ENCODE measurements at places on chromosomes 2 and 18. TPM values are rescaled to one million over a fixed set of nuclear protein-coding genes. Genes with fewer than 3 reads are reported as not detected.

DNA sequence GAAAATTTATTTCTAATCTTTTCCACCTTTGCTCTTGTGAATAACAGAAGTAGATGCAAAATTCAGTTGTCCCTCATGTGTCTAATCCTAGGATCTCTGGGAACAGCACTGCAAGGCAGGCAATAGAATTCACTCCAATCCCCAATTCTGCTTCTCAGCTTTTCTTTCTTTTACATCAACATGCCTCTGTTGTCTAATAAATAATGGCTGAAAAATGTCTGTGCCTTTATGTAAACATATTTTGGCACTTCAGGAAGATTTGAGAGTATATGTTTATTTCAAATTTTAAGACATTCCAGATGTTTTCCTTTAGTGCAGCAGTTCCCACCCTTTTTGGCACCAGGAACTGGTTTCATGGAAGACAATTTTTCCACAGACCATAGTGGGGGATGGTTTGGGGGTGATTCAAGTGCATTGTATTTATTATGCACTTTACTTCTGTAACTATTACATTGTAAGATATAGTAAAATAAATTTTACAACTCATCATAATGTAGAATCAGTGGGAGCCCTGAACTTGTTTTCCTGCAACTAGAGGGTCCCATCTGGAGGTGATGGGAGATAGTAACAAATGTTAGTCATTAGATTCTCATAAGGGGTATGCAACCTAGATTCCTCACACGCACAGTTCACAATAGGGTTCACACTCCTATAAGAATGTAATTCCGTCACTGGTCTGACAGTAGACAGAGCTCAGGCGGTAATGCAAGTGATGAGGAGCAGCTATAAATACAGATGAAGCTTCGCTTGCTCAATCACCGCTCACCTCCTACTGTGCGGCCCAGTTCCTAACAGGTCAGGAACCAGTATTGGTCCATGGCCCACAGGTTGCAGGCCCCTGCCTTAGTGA, 590.3 kb upstream of the CNTNAP5 start:
- DNase-seq = peak; percentile 41

DNA sequence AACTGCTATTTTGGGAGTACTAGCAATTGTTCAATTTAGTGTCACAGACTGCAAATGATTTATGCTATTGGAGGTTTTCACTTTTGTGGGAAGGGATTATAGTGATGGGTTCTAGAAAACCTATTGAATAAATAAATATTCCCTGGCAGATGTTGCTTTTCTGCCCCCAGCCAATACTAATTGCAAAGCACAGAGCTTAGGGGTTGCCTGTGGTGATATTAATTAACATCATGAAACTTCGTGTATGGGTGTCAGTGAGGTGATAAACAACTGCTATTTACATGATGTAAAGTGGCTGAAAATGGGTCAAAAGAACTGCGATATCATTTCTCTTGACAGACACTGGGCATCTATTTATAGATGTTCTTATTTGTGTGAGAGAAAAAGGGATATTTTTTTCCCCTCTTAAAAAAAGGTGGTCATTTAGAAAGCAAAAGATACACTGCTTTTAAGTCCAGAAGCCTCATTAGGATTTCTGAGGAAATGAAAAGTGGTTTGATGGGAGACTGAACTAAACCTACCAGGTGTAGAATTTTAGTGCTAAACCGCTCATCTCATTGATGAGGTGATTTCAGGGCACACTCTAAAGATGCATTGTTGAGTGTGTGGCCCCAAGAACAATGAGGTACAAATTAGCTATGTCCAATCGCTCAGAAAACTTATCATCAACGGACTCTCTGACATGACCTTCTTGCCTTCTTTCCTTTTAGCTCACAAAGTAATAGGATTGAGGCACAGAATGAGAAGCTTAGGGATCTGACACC, 116.7 kb upstream of the CHST9 start:
- no peak for DNase-seq

The TXNDC2 gene
- polyA plus RNA-seq = 0.08 TPM

The IWS1 gene
- polyA plus RNA-seq = 72.3 TPM
